ENCODE measurements at places on chromosomes 2 and 18.

DNA sequence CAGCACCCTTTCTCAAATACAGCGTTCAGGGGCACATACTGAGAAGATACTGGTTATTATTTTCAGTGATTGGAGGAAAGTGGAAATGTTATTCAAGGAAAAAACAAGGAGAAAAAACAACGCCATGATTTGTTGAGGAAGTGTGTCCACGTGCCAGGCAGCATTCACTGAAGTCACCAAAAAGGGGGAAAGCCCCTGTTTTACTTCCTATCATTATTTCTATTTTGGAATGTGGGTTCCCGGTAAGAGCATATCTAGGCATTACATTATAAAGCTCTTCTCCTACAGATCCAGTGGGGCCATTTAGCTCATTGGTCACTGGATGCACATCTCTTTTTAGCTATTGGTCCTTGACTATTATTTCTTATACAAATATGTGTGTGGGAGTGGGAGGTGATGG is 518.7 kb downstream of the TXNL1 start:
- DNase-seq = no peak

DNA sequence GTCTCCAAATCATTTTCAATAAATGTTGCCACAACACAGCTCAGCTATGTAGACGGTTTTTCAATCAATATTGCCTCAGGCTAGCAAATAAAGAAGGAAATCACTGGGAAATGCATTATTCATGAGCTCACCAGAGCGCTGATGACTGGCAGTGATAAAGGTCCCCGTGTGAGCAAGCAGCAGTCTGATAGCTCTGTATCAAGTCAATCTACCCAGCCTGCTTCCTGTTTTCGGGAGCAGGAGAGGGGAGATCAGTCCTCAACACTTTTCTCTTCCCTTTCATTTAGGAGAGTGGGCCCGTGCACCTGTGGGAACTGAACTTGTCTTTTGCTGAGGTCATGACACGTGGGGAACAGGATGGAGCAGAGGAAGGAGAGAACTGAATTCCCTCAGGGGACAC is 253.9 kb upstream of the SIX2 start:
- no peak for DNase-seq

DNA sequence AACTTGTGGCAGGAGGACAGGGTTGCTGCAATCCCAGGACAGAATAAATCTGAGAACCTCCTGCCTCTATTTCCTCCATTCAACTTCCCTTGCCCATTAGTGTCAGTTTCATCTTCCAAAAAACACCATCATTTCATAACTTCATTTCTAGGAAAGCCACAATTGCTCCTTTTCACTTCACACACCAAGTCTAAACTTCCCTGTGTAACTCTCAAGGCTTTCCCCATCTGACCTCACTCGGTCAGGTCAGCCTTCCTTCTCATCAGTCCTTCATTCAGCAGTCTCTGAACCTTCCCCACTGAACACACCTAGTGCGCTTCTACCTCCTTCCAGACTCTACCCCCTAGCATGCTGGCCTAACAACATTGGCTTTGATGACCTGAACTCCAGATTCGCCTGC is 35.8 kb downstream of the TCF7L1 start:
- DNase-seq = no peak

DNA sequence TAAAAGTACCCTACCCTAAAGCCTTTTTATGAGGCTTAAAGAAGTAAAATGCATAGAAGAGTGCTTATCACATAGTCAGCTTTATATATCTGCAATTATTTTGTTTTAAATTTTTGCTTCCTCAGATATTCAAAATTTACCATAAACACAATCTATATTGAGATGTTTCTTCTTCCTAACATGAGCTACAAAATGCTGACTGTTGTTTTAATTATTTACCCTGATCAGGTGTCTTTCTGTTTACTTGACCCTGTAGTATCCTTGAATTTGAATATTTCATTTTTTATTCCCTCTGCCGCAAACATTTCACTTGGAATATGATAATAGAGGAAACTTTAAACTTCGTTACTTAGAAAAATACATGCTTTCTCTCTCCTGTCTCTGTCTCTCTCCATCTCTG is 147.9 kb downstream of the TMX3 start:
- DNase-seq = no peak

GRCh38 chr2:159497256-159497655 is 119.1 kb downstream of the BAZ2B start:
- DNase-seq = peak; percentile 75

DNA sequence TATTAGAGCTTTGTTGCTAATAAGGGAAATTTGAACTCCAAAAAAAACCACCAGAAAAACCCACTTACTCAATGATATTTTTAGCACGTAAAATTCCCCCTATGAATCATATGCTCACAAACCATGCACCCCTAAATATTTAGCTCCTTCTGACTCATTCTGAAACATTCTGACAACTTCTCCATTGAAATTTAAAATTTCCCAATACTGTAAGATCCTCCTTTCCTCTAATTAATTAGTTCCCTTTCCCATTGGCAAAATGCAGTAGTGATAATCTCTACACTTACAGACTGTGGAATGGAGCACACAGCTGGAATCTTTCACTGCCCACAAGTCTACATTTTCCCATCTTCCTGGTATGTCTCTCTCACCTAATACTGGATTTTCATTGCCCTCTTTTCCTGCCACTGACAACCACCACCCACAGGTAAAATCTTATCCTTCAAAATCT is 215.8 kb upstream of the ACVR2A start:
- no peak for DNase-seq

- no peak for DNase-seq
Measured at GRCh38 chr2:7626139-7626537, 708.9 kb downstream of the RNF144A start.

DNA sequence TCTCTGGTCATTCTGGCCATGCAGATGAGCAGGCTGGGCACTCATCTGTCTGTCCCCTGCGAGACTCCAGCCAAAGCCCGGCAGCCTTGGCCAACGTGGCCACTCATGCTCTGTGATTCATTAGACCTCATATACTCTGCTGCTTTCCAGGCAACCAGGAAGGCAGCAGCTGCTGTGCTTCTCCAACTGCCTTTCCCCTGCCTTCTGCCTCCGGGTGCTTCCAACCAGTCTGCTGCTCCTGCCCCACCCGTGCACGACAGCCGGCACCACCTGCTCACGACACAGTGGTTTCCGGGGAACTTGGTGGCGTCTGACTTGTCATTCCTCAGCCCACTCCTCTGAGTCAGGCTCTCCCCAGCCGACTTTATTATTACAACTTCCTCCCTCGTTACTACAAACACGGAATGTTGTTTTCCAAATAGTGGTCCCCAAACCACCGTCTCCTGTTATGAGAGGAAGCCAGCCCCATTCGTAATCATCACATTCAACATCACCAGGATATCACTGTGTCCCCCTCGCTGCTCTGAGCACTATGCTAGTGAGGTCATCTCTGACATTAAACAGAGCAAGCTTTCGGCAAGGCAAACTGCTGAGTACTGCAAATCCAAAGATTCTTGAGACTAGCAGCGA is 392.4 kb downstream of the ALK start:
- DNase-seq = no peak

DNA sequence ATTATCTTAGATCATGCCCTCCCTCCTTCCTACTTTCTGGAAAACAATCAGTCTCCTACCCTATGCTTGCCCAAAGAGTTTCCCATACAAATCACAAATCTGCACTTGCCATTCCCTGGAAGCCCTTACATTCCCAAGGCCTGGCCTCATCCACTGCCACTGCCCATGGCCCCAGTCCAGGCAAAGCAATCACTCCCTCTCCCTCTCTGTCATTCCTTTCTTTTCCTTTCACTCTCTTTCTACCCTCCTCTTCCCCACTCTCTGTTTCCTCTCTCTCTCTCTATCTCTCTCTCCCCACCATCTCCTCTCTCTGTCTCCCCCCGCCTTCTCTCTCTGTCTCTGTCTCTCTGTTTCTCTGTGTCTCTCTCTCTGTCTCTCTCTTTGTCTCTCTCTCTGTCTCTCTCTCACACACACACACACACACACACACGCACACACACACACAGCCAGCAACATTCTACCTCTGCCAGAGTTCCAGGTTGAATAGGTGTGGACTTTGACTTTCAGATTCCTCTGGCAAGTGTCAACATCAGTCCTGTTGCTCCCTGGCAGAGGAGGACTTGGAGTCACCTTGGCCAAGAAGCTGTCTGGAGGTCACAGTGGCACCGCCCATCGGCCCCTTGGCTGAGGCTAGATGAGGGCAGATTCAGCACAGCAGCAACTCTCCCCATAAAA is 43.7 kb upstream of the NAT8 start:
- no peak for DNase-seq

DNA sequence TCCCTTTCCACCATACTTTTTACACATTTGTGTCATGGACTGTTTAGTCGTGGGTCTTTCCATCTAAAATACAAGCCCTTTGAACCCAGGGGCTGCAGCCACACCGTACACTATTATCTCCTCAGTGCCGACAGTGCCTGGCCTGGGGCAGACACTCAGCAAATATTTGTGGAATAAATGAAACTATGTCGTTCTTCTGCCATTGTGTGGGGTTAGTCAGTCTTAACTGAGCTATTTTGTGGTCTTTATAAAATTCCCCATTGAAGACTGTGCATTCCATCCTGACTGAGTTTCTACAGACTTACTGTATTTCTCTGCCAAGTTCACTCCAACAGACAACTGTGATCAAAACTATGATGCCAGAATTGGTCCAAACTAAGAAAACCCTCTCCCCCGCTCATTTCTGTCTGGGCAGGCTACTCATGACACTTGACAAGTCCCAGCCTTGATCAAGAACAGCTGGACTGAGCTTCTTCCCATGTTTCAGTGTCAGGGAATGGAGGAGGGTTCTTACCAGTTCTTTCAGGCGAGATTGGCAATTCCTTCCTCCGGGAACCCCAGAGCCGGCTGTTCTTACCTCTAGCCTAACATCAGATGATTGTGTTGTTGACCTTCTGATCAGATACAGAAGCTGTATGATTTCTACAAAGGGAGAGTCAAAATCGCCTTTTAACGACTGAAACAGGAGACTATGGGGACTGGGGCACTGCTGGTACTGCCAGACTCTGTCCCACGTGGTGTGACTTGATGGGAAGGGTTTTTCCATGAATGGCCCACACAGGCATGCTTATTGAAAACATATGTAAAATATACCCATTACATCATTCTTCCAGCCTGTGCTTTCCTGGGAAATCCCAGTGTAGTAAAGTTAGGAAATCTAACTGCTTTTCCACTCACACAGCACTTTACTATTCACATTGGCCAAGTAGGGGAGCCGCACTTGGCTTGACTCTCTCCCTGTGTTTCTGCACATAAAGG is 77.4 kb upstream of the NPAS2 start:
- DNase-seq = no peak

DNA sequence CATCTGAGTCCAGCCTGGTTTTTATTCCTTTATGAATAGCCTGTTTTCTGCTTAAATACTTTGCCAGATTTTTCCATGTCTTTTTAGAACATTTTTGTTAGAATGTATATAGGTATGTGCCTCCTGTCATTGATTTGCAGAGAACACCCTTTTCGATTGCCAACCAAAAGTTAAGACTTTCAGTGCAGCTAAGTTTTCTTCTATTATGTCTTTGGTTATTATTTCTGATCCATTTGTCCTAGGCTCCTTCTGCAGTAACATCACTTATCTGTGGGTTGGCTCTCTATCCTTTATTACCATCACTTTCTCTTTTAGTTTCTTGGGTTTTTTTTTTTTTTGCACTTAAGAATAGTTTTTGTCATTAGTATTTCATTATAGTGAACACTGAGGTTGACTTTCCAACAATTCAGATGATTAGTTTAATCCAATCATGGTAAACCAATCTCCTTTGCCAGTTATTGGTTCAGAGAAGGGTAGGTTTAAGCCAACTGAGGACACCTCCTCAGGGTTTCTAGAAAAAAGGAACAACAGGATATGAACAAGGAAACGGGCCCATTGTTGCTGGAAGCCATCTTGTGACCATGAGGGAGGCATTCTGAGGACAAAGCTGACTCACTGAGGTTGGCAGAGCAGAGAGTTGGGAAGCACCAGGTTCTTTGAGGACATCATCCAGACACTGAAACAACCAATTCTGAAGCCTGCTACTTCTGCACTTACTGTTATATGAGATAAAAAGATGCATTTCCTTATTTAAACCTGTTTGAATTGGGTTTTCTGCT is 37.9 kb upstream of the GBX2 start:
- DNase-seq = no peak

GRCh38 chr2:149763358-149763757 is 175.8 kb upstream of the MMADHC start:
- DNase-seq = no peak

- no peak for DNase-seq
Measured at GRCh38 chr18:75214766-75215510, 4.3 kb downstream of the TSHZ1 start.

DNA sequence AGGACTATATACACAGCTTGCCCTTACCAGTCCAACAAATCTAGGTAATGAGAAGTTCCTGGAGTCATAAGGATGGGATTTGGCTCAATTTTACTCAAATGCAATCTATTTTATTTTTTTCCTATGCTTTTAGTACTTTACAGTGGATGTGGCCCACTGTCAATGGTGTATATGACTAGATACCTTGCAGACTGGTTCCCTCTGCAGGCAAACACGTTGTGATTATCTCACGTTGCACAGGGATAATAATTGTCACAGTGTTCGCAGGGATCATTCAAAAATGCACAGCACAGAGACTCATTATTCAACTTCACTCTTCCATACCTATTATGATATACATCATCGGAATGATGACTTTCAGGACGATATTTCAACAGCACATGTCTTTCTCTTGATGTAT is 359.7 kb downstream of the MBD2 start:
- DNase-seq = no peak

- peak; percentile 83 for DNase-seq
Measured at GRCh38 chr2:62527478-62528210, 21.6 kb upstream of the TMEM17 start.

DNA sequence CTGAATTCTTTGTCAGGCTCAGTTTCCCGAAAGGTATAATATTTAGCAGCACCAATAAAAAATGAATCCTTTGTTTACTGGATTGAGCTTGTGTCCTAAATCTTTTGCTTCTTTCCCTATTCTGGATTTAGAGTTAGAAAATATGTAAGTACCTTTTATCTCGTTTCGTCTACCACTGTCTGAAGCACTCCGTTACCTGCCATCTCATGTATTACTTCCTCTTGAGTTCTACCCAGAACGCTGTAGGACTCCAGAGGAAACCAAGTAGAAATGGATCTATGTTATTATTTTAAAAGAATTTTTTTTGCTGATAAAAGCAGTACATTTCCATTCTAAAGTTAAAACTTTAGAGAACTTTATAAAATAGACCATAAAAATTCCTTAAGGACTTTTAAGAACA is 13.5 kb downstream of the ANKRD12 start:
- DNase-seq = no peak

GRCh38 chr18:34965566-34965965 is 75.6 kb upstream of the MAPRE2 start:
- no peak for DNase-seq

GRCh38 chr2:218406949-218407618 is 7.4 kb downstream of the CTDSP1 start:
- peak; percentile 97 for DNase-seq

DNA sequence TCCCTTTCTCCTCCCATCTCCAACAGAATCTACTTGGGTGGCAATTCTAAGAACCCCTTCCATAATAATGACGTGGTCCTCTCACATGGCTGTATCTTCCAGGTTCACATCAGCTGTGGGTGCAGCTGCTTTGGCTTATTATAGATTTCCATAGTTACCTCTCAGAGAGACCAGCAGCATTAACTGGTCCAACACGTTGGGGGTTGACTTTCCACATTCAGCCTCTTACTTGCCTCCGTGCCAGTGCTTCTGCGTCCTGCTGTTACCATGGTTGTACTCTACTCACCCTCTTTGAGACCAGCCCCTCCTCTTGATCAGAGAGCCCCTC is 570.7 kb downstream of the PLCL1 start:
- DNase-seq = no peak
